Epithelial cell of alveolus of lung (primary cell): ENCODE measurements at places on chromosomes 1 and 21. TPM values are rescaled to one million over a fixed set of nuclear protein-coding genes. Genes with fewer than 3 reads are reported as not detected.

The CC2D1B gene
- total RNA-seq: 23.4 and 24.1 TPM in 2 replicates

The USH2A gene
- total RNA-seq: not detected in 2 replicates

The VSIG8 gene
- not detected in 2 replicates for total RNA-seq

The ECM1 gene
- total RNA-seq: 35.9 and 77.4 TPM in 2 replicates

The TNFRSF4 gene
- 2.3 TPM in 1 of 2 replicates, not detected in the other for total RNA-seq

The AKR7A3 gene
- under 0.01 and 1.2 TPM in 2 replicates for total RNA-seq

The CD55 gene
- 29.6 and 36.3 TPM in 2 replicates for total RNA-seq

The HAO2 gene
- total RNA-seq: not detected in 2 replicates
